ENCODE measurements at places on chromosomes 11 and 22.

- peak; percentile 41 for DNase-seq
These were observed 619 bp downstream of the LRRC75B start for GRCh38 chr22:24592058-24592850.

DNA sequence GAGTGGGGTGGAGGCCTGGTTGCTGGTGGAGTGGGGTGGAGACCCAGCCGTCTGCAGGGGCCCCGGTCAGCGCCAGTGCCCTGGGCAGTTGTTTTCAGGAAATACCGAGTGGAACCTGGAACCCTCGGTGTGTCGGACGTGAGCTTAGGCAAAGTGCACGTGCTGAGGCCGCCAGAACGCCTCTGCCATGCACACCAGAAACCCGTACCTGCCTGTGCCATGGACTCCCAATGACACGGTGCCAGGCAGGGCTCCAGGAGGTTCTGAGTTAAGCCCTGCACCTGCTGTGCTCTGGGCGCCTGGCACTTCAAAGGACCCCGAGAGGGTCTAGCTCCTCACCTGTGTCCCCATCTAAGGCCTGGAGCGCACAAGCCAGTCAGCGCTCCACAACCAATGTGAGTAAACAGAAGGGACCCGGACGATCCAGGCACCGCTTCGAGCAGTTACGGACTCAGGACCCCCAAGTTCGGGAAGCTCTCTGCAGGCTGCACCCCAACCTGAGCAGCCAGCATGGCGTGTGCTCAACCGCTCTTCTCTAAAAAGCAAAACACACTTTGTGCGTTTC is 12.3 kb downstream of the TOLLIP start:
- DNase-seq: no peak

DNA sequence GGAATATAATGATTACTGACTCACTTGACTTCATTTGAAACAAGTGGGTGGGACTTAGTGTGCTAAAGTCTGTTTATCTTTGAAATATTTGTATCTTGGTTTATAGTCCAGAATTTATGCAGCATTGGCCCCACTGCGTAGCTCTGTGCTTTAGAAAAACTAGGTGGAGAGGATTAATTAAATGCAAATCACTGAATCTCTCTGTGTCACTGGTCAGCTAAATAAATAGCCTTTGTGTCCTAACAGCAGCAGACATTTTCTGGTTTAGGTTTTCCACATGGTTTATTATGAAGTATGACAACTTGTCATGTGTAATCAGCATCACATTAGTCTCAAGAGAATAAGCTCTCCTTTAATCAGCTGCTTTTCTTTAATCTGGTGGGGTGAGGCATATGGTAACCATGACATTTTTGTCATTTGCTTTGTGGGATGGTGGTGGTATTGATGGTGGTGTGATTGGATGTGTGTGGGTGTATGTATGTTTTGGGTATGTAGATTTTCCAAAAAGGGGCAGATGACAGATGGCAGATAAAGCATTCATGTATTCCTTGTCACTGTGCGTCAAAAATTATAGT is 33.9 kb downstream of the BCL2L13 start:
- DNase-seq: no peak

DNA sequence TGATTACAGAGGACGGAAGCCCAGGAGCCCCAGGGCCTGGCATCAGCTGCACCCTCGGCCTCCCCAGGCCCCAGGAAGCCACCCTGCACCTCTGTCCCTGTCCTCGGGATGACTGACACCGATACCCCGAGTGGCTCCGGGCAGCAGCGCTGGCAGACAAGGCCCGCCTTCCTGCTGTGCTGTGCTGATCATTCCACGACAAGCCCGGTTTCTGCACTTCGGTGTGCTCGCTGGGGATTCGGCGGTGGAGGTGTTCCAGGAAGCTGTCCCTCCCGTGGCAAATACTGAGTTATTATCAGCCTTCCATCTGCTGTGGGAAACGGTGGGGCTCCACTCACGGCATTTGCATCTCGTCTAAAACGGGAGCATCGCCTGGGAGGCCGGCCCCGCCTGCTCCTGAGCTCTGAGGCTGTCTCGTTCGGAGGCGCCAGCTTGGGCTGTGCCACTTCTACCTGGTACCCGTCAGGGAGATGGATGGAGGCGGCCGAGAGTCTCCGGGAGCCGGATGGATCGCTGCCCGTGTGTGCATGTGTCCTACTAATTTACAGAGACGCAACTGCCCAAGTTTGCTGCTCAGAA is 506.1 kb downstream of the BRD1 start:
- DNase-seq: no peak

- DNase-seq: no peak
These were observed 13.1 kb downstream of the USP2 start for GRCh38 chr11:119368121-119369034.

DNA sequence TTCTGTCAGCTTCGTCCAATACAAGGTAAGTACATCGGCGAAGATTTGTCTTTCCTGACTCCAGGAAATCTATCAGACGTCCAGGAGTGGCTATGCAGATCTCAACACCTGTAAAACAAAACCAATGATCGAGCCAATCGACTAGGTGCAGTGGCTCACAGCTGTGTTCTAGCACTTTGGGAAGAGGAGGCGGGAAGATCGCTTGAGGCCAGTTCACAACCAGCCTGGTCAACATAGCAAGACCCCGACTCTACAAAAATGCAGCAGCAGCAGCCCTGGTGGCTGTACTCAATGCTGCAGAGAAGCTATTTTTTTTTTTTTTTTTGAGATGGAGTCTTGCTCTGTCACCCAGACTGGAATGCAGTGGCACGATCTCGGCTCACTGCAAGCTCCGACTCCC is 11.2 kb downstream of the DDX17 start:
- no peak for DNase-seq

All from ELR (cell line).